Activated CD8-positive, alpha-beta memory T cell treated with anti-CD3 and anti-CD28 coated beads for 1 hour (primary cell): ENCODE measurements at places on chromosomes 2 and 18.

- DNase-seq, result no peak
Measured at GRCh38 chr2:39381653-39382052, 55.4 kb downstream of the MAP4K3 start.

DNA sequence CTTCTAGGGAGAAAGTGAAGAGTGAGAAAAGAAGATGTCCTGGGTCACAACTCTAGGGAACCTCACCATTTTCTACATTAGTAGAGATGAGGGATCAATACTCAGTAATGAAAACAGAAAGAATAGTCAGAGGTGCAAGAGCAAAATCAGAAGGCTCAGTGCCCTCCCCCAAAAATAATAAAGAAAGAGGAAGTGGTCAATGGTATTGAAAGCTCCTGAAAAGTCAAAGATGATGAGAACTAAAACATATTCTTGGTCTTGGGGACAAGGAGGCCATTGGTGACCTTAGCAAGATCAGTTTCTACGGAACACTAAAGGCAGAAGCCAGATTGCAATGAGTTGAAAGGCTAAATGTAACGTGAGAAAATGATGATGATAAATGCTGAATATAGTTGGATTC, 24.5 kb upstream of the MYO1B start:
- DNase-seq, result no peak

DNA sequence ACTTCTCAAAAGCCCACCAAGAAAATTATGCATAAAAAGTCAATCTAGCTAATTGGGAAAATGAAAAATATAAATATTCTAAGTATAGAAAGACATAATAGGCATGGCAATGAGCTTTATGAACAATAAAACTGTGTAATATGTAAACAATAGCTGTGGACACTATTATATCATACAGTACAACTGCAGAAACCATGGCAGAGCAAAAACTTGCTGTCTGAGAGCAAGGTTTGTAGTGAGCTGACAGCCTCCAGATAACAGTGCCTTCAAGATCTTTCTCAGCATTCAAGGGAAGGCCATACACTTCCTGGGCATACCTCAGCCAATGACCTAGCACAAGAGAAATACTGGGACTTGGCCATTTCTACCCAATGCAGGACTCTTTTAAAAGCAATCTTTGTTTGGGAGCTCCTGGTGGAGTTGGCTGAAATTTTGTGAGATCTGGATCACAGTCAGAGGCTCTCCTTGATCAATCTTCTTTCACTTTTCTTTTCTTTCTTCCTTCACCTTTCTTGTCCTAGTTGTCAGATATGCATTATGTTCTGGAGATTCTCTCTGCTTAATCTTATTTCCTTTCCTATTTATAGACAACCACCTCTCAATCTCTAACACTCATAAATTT, 427.2 kb upstream of the UBE2E3 start:
- DNase-seq, result no peak

DNA sequence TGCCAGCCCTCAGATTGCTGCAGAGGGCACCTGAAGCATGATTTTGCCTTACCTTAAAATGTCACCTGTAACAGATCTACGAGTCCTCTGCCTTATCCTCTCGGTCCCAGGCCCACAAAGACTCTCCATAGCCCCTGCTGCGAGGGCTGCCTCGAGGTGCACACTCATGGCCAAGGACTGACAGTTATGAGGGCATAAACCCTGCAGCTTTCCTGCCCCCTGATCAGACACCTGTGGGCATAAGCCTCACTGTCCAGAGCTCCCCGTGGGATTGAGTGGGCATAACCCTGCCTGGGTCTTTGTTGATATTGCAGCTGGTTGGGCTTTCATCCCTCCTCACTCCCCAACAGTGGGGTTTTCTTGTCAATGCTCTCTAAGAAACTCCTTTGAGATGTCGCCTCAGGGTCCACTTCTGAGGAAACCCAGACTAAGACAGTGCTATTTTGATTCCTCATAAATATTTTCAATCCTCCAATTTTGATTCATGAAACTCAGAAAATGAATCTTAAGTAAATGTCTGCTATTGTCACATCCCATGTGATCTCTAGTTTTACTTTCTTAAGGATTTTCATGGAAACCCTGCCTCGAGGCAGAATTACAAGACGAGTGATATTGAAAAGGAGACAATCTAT, 108.5 kb upstream of the NCK2 start:
- no peak for DNase-seq

- no peak for DNase-seq
Measured at GRCh38 chr2:6846967-6847681, 18.6 kb downstream of the CMPK2 start.

DNA sequence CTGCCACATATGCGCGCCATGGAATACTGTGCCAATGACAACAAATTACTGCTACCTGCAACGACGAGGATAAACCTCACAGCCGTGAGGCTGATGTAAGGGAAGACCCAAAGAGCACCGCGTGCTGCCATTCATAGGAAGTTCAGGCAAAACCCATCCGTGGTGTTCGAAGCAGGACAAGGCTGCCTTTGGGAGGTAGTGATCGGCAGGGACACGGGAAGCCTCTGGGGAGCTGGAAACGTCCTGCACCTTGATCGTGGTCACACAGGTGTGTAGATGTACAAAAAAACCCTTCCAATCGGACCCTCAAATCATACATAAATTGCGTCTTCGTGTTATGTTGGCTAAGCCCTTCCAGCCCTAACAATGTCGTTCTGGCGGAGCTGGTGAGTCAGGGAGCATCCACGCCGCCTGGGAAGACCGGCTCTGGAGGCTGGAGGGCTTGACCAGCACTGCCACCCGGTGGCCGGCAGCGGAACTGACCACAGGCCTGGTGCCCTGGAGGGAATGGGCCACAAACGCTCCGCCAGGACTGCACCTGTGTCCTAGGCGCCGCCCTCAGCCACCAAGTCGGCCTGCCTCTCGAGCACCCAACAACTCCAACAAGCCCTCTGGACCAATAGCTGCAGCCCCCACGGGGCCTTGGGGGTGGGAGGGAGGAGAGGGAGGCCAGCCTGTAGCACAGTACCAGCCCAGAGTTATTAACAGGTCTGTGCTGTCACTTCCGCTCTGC, 4.1 kb upstream of the NEURL3 start:
- no peak for DNase-seq

DNA sequence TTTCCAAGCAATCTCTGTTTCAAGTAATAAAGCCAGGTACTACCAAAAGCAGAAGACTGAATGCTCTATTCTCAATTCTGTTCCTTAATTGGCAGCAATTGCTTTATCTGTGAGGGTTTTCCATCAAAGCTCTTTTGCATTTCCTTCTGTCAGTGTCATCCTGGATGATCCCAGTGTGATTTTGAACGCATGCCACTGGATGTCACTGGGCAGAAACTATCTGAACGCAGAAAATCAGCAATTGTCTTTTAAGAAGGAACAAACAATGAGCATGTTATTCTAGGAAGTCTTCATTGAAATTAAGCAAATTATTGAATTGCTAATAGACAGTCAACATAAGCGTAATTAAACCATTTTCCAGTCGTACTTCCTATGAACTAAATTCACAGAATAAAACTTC, 259.0 kb upstream of the REG3G start:
- no peak for DNase-seq

GRCh38 chr18:37085362-37085761, 256.4 kb downstream of the KIAA1328 start:
- no peak for DNase-seq

DNA sequence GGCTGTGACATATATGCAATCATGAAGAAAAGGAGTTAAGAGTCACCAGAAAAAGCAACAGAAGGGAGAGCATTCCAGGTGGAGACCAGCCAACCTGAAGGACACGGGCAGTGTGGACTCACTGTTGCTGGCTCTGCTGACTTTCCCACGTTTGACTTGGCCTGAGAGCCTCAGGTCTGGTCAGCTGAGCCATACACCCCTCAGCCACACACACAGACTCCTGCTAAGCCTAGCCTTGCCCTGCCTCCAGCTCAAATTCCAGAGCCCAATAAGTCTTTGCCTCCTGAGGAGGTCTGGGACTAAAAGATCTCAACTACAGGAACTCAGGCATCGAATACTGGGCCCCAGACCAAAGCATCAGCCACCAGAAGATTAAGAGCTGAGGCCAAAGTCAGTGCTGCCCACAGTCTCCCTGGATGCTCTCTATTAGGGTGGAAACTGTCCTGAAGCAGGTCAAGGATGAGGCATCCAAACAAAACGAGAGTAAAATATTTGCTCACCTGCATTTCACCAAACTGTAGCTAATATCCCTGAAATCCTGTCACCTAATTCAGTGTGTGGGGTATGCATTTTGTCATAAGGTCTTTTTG, 23.3 kb downstream of the CACNB4 start:
- no peak for DNase-seq

DNA sequence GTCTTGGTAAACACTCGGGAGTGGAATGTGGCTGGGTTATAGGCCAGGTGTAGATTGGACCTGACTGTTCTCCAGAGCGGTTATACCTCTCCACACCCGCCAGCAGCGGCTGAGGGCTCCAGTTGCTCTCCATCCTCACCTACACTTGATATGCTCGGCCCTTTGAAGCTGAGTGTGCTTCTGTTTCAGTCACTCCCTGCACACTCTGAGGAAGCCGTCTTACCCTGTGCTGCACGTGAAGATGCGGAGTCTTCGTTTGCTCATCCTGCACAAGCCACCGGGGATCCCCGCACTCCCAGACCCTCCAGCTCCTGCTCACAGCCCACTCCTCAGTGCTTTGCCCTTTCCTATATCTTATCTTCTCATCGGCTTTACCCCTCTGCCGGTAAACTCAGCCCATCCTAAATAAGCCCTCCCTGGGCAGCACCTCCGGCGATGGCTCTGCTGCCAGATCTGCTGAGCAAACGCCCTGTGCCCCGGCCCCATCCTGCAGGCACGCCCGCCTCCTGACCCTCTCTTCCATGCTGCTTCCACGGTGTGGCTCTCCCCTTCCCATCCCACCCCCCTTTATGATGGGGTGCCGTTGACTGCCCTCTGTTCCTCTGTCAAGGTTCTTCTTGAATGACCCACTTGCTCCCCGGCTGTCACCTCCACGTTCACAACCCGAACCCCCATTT, 47.3 kb upstream of the ODC1 start:
- DNase-seq, result no peak

DNA sequence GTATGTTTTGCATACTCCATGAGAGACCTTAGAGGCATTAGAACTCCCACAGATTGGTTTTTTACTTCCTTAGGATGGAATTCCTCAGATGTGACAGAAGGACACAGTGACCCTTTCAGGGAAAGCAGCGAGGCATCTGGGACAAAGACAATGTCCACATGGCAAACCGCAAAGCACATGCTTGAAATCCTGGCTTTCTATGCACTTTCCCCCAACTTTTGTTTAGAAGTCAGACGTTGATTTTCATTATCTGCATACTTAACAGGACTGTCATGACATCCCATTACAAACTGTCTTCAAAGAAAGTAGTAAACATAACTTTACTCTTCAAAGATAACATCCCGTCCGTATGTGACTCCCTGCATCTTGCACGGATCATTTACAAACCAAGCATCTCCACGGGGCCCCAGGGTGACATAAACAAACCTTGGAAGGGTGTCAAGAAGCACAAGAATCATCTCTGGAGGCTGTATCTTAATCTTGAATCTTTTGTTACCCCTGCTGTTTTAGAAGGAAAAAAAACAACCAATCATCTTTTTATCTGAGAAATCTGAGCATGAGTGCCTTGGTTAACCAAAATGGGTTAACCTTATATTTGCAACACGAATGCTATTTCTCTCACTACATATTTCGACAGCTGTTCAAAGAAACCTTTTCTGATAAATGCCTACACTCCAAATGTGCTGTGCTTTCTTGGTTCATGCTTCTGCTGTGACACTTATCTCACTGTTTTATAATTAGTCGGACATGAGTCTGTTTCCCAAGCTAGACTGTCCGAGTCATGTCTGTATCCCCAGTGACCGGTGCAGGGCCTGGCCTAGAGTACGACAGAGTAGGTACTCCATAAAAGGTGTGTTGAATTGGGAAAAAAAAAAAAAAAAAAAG, 90.8 kb downstream of the CCBE1 start:
- DNase-seq, result no peak

DNA sequence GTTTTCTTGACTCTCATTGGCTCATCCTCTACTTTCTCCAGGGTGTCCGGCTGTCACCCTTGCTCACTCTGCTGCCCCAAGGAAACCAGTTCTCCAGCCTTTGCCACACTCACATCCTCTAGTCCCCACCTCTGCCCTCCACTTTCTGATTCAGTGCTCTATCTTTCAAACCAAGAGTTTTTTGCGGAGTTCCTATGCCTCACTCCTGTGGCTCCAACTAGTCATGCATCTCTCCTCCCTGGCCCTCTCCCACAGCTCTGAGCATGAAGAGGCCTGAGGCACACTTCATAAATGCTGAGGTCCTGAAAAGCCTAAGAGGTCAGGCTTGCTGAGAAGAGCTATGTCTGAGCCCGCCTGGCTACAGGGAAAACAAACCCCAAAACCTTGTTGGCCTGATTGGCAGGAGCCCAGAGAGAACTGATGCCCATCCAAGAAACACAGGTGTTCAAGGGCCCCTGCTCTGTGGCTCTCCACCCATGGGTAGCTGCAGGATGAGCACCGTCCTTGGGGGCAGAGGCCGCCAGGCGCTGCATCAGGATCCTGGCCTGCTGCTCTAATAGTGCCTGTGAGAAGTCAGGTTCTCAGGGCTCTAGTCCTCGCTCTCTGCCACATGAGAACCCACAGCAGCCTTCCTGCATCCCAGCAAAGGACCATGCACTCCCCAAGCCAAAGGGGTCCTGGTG, 42.1 kb downstream of the HS1BP3 start:
- DNase-seq, result no peak

- no peak for DNase-seq
Measured at GRCh38 chr2:28926847-28927246, 32.4 kb downstream of the WDR43 start.

- DNase-seq, result no peak
Measured at GRCh38 chr2:28643327-28643726, 108.3 kb upstream of the PPP1CB start.

- no peak for DNase-seq
Measured at GRCh38 chr18:45349019-45349418, 266.3 kb upstream of the SLC14A2 start.

DNA sequence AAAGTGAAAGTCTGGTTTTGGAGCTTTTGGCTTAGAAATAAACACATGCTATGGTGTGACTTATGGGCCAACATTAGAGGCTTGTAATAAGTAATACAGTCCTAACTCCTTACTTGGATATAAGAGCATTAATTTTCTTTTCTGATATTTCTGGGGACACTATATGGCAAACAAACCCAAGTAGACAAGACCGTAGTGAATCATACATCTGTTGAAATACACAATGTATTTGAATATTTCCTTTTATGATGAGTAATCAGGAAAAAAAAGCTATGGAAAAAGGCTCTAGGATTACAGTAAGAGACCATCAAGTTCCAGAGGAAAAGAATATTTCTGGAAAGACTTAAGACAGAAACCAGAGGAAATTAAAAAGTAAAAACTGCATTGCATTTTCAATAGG, 146.0 kb upstream of the CYP26B1 start:
- no peak for DNase-seq

- no peak for DNase-seq
Measured at GRCh38 chr2:109261906-109262631, 133.1 kb downstream of the SH3RF3 start.

- DNase-seq, result no peak
Measured at GRCh38 chr2:39107156-39107555, 13.7 kb downstream of the SOS1 start.

- no peak for DNase-seq
Measured at GRCh38 chr2:196499686-196500085, 139.8 kb upstream of the CCDC150 start.
